BJ (cell line): ENCODE measurements at places on chromosomes 12 and 14.

GRCh38 chr12:108543652-108544051, 17.3 kb downstream of the SART3 start:
- peak; percentile 54 for DNase-seq

DNA sequence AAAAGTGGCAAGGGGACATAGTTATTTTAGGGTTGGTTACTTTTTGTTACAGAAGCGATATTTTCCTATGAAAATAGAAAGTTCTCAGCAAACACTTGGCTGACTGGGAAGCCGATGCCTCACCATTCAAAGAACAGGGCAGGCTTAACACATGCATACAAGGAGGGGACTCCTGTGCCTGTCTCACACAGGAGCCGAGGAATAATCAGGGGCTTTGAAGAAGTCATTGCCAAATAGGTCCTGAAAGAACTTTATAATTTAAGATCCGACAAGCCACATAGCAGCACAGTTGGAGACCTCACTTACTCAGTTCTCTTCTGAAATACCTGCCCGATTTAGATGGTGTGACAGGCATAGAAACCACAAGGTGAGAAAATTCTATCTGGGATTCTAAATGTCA, 389.8 kb downstream of the EMP1 start:
- DNase-seq, result no peak

DNA sequence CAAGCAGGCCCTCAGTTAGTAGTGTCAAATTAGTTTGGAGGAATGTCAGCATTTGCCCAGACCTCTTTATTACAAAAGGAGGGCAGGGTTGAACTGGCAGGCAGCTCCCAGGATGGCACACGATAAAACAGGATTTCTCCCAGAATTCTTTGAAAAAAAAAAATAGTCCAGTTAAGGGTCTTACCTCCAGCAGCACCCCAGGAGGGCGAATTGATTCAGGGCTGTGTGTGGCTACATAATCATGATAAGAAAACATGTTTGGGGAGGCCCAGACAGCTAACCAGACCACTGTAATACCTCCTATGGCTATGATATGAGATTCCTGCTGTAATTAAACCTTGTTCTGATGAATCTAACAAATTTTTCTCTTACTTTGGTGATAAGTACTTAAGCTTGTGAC, 38.8 kb upstream of the NT5DC3 start:
- no peak for DNase-seq

DNA sequence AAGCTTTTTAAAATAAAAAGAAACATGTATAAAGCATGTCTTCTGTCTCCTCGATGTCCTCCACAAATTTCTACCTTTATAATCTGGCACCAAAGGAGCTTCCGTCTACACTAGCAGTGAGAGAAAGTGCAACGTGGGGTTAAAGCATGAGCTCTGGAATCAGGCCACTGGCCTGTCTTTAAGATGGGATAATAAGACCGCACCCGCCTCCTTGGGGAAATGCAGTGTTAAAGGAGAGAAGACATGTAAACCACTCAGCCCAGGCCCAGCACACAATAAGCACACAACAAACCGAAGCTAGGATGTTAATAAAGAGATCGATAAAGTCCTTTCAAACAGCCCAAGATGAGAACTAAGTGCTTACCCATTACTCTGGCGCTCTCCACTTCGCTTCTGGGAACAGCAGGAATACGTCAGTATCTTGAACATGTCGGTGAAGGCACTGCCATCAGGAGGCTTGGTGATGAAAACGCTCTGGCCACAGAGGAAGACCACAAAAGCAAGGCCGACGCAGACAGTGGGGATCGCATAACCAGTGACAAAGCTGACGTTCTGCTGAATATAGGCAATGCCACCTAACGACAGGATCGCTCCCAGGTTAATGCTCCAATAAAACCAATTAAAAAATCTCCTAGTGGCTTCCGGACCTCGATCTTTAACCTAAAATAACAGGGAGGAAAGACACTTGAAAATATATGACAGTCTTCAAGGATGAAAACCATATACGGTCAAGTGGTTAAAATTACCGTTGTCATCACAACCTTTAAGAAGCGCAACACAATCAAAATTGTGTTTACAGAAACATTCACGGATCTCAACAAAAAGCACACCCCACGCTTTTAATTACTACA, 9.1 kb downstream of the SLC15A4 start:
- no peak for DNase-seq

DNA sequence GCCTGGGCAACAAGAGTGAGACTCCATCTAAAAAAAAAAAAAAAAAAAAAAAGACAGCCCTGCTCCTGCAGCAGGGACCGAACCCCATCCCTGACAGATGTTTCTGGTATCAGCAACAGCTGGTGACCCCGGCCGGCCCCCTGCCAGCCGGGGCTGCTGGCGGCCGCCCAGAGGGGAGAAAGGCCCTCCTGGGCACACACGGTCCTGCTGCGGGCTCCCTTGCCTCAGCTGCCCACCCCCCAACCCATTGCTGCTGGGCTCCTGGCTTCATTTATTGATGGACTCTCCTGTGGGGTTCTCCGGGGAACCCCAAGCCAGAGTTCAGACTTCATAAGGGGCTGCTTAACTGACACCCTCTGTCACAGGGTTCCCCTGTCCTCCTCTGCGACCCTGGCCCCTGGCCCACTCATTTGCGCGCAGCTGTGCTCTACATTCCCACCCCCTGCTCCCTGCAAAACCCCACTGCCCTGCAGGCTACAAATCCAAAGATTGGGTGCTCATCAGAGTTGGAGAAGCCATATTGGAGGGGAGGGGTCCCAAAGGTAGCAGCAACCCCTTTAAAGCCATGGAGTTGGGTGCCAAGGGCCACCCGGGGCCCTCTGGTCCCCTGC, 103.6 kb upstream of the RTL1 start:
- no peak for DNase-seq

- no peak for DNase-seq
These were observed 258.0 kb upstream of the PLEKHG7 start for GRCh38 chr12:92444763-92445162.

GRCh38 chr12:102526656-102527055, 46.3 kb upstream of the IGF1 start:
- no peak for DNase-seq

- no peak for DNase-seq
These were observed 142.7 kb downstream of the CEP128 start for GRCh38 chr14:80798878-80799277.

DNA sequence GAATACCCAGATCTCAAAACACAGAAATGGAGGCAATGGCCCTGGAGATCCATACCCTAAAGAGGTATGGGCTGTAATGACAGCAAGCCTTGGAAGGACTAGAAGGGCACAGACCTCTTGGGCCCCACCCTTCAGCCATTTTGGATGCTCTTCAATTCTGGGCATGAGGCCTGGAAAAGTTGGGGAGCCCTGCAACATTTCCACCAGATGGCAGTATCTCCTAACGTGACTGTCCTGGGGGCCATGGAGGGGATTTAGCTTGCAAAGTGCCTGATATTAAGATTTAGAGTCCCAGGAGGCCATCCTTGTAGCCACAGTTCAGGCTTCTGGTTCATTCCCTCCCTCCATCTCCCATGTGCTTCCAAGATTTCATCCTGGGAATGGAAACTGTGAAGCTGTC, 30.2 kb downstream of the KCNA5 start:
- no peak for DNase-seq

DNA sequence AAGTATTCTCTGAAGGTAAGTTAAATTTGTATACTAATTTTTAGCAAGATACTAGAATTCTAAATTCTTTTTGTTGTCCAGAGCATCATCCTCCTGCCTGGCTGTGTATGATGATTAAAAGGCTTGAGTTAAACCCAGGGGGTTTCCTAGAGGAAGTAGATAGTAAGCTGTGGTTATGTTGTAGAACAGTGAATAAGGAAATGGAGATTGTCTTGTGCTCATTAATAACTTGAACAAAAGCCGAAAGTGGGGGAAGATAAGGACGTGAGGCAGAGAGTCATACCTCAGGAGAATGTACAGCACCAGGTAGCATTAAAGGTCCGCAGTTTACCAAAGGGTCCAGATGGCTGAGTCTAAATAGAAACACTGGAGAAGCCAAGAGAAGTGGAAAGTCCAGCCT, 42.0 kb downstream of the CKB start:
- DNase-seq, result no peak

- DNase-seq, result no peak
These were observed 655.9 kb downstream of the DIO2 start for GRCh38 chr14:79555429-79555828.

DNA sequence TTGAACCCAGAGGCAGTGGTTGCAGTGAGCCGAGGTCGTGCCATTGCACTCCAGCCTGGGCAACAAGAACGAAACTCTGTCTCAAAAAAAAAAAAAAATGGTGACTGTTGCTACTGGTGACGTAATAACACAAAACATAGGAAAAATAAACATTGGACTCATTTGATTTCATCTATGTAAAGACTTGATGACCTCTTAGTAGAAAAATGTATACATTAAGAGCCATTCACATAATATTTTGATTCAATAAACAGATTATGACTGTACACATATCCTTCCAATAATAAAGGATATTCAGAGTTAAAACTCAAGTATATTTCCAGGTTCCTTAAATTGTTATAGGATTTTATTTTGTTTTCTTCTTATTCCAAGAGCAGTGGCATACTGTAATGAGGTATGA, 65.7 kb upstream of the AEBP2 start:
- DNase-seq, result no peak

DNA sequence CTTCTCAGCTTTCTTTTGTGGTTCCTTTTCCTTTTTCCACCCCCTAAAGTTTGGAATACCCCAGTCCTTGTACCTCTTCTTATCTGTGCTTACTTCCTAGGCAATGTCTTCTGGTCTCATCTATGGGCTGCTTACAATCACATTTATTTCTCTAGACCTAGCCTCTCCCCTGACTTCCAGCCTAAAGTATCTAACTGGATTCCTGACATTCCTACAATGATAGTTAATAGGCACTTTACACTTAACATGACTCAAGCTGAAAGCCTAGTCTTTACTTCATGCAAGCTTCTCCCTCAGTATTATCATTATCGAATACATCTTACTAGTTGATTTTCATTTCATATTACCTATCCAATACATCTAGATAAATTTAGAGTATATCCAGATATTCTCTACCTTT, 21.2 kb downstream of the CLECL1 start:
- DNase-seq, result peak; percentile 24

DNA sequence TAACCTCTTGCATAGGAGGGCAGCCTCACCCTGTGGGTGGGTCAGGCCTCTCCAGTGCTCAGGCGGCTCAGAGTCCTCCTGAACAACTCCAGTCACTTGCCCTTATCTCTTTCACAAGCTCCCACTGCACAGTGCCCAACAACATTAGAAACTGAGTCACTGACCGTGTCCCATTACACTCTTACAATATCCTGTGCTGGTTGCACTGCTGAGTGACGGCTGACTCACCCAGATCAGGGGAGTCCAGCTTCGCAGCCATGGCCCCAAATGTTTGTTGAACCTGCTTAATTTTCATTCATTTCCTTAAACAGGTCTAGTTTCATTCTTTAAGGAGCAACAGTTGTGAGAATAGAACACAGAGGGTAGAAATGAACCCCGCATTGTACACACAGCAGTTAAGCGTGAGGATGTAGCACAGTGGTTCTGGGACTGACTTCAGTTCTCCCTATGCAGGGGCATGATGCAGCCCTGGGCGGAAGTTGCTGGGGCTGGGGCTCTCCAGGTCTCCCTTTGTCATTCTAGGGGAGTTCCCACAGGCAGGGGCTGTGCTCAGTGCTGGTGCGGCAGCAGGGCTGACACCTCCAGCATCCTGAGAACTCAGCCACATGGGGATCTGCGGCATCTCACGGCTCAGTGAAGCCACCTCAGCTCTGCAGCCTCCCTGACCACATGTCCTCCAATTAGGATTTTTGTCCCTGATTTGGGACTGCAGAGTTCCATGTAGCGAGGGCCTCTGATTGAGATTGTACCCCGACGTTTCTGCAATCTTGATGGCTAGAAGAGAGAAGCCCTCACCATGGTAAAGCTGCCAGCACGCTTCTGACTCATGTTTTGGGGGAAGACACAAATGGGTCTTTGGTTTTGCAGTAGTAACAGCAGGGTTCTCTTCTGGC, 16.1 kb downstream of the GPR68 start:
- DNase-seq, result no peak

GRCh38 chr12:88952562-88952942, 372.3 kb upstream of the KITLG start:
- no peak for DNase-seq

GRCh38 chr12:110754101-110754793, 11.6 kb upstream of the PPP1CC start:
- DNase-seq, result no peak

- DNase-seq, result no peak
These were observed 221.2 kb downstream of the KCNH5 start for GRCh38 chr14:62824086-62824485.

GRCh38 chr12:110750784-110751461, 8.2 kb upstream of the PPP1CC start:
- DNase-seq, result no peak

DNA sequence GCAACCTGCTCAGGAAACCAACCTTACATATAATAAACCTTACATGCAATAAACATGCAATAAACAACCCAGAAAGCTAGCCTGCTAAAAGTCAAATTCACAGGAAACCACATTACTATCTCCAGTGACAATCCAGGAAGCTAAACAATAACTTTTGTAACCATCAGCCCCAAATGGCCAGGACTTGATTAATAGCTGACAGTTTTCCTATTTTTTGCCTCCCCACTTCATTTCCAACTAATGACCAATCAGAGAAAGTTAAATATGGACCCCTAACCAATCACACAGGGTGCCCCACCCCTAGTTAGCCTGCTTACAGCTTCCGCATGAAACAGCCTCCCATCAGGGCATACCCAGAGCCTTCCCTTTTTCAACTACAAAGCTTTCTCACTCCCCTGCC, 152.2 kb upstream of the LMNTD1 start:
- no peak for DNase-seq

- no peak for DNase-seq
These were observed 149.4 kb downstream of the RPAP3 start for GRCh38 chr12:47556261-47557030.

DNA sequence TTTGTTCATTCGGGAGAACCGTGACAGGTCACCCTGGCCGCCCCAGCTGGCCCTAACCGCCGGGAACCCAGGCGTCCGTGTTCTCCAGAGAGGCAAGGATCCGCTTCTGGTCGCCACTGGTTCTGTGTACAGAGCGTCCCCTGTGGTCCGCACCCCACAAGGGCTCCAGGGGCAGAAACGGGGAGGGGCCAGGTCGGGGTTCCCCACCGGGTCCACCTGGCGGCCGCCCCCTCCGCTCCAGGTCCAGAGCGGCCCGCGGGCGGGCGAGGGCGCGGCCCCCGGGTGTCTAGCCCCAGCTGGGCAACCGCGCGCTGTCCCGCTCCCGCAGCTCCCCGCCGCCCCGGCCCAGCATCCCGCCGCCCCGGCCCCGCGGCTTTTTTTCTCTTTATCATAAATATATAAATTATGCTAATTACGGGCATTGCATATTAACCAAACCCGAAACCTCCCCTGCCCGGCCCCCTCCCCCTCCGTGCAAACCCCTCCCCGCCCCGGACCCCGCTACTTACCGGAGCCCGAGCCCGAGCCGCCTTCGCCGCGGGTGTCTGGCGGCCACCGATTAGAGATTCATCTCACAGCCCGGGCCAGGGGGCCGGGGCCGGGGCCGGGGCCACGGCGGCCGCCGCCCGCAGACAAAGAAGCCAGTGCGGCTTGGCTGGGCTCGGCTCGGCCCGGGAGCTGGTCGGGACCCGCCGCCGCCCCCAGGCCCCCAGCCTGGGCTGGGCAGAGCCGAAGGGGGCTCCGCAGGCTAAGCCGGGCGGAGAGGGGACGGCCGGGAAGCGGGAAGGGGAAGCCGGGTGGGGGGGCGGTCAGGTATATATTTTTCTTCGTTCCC, 512 bp downstream of the POU6F1 start:
- no peak for DNase-seq

GRCh38 chr14:54465654-54466053, 23.1 kb downstream of the GMFB start:
- DNase-seq, result no peak

- no peak for DNase-seq
These were observed 24.7 kb upstream of the RNASE1 start for GRCh38 chr14:20827326-20827725.

- DNase-seq, result no peak
These were observed 52.2 kb downstream of the SPATA7 start for GRCh38 chr14:88437658-88438057.
